ENCODE measurements at places on chromosomes 3 and 15. TPM values are rescaled to one million over a fixed set of nuclear protein-coding genes. Genes with fewer than 3 reads are reported as not detected.

DNA sequence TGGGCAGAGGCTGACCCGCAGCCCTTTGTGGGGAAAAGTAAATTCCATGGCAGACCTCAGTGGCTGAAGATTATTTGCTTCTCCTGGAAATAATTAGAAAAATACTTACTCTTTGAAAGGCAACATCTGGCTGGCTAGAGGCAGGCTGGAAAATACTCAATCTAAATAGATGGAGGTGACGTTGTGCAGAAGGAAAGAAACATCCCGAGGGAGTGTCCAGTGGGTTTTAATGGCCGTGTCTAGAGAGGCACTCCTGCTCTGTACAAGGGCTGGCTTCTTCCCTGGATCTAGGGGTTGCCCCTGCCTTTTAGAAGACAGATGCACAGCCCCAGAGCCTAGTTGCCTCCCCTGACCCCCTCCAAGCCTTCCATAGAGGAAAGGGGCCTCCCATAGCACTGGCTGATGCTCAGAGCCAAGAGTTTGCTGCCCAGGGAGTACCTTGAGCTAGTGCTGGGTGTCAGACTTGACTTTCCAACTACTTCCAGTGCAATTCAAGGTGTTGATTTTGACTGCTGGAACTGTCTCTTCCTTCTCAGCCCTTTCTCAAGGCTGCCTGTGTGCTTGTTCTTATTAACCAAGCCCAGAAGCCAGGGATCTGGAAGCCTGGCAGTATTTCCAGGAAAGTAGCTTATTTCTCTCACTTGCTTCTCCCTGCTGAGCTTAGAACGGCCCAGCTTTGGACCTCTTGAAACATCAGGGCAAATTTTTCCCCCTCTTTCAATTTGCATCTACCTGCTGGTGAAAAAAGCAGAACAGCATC lies 27.4 kb downstream of the CGNL1 start:
- peak; percentile 22 for DNase-seq

Gene FAM131A
- total RNA-seq, result 21.4 TPM

DNA sequence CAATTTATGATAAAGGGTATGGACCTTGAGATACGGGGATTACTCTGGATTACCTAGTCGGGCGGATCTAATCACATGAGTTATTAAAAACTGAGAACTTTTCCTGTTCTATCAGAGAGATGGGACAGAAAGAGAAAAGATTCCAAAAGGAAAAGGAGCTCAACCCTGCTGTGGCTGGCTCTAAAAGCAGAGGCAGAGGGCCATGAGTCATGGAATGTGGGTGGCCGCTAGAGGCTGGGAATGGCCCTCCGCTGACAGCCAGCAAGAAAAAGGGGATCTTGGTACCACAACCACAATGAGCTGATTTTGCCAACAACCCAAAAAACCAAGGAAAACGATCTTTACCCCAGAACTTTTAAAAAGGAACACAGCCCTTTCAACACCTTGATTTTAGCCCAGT lies 210.0 kb downstream of the MAGI1 start:
- DNase-seq, result no peak

- no peak for DNase-seq
Observed at GRCh38 chr3:27877061-27878013, 155.2 kb upstream of the EOMES start.

- no peak for DNase-seq
Observed at GRCh38 chr3:37179144-37179967, 5.0 kb upstream of the LRRFIP2 start.

DNA sequence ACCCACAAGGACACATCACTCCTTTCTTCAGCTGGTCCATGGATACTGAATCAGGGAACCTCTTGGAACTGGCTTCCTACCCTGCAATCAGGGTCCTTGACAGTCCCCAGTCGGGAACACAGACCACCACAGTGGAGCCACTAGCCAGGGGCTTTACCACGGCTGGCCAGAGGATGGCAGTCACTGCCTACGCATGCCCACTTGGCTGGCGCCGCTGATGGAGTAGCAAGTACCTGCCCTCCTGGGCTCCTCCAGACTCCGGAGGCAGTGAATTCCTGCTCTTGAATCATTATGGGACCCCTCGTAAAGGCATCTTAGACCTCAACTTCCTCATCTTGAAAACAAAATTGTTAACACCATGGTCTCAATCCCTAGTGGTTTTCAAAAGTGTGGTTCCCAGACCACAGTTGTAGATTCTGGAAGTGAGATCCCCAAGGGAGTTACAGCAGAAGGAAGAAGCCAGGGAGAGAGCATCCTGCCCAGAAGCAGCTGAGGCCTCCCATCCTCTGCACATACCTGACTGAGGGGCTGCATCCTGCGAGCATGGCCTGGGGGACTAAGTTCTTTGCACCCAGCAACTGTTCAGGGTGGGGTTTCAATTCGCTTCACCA lies 9.1 kb upstream of the SKIC8 start:
- peak; percentile 80 for DNase-seq

Gene SKOR1
- total RNA-seq, result 0.46 TPM

- DNase-seq, result peak; percentile 81
Observed at GRCh38 chr15:92884436-92885223, 15.5 kb upstream of the CHD2 start.

Gene ZNF660
- 3.7 TPM for total RNA-seq

- DNase-seq, result no peak
Observed at GRCh38 chr15:50485389-50485788, 61.1 kb downstream of the USP50 start.

Gene ZNF621
- 22.6 TPM for total RNA-seq

- DNase-seq, result peak; percentile 13
Observed at GRCh38 chr3:104939196-104939595, 427.5 kb upstream of the ALCAM start.

- no peak for DNase-seq
Observed at GRCh38 chr15:57677204-57677603, 29.3 kb upstream of the POLR2M start.

DNA sequence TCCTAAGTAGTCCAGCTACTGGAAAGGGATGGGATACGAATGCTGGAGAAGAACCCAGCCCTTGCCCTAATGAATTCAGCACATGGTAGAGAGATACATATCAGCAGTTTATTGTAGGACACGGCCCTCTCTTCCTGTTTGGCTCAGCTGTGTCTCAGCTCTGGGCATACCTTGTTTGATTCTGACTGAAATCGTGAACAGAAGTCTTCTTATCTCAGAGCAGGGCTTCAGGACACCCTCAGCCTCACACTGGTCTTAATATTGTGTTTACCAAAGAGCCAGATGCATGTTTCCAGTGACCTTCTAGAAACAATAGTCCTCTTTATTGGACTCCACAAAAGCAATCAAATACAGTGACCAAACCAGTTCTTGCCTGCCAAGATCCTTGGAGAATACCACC lies 54.7 kb downstream of the FAM174B start:
- no peak for DNase-seq

Gene PARL
- 64.0 TPM for total RNA-seq

GRCh38 chr3:73520931-73521461 lies 103.7 kb downstream of the PDZRN3 start:
- peak; percentile 62 for DNase-seq

DNA sequence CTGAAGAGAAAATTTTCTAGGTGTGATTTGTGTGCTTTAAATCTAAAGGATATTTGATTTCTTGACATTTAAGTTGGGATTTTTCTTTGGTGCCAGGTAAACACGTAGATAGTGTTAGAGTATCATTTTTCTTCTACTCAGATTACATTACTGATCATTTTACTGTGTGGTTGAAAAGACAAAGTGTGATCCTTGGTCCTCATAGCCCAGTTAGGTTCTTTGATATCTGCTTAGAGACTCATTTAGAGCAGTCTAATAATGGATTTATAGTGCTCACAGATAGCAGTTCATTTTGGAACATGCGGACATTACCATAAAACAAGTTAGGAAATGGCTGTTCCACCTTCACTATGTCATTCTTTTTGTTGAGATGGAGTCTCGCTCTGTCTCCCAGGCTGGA lies 12.4 kb downstream of the ARL8B start:
- no peak for DNase-seq

Gene USP19
- total RNA-seq, result 49.9 TPM

Gene CFAP100
- total RNA-seq, result 10.4 TPM

DNA sequence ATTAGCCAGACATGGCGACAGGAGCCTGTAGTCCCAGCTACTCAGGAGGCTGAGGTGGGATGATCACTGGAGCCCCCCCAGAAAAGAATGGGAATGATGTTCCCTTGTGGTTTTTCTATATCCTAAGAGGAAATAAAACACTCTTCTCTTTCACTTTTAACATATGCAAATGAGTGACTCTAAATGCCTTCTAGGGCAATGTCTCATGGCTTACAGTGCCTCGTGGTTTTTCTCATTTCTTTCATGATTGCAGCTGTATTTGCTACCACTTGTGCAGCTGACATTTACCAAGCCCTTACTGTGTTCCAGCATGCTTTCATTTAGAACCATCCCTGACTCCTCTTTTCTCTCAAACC lies 26.4 kb downstream of the STOML1 start:
- DNase-seq, result no peak

GRCh38 chr3:130529486-130530215 lies 12.7 kb downstream of the COL6A6 start:
- no peak for DNase-seq

DNA sequence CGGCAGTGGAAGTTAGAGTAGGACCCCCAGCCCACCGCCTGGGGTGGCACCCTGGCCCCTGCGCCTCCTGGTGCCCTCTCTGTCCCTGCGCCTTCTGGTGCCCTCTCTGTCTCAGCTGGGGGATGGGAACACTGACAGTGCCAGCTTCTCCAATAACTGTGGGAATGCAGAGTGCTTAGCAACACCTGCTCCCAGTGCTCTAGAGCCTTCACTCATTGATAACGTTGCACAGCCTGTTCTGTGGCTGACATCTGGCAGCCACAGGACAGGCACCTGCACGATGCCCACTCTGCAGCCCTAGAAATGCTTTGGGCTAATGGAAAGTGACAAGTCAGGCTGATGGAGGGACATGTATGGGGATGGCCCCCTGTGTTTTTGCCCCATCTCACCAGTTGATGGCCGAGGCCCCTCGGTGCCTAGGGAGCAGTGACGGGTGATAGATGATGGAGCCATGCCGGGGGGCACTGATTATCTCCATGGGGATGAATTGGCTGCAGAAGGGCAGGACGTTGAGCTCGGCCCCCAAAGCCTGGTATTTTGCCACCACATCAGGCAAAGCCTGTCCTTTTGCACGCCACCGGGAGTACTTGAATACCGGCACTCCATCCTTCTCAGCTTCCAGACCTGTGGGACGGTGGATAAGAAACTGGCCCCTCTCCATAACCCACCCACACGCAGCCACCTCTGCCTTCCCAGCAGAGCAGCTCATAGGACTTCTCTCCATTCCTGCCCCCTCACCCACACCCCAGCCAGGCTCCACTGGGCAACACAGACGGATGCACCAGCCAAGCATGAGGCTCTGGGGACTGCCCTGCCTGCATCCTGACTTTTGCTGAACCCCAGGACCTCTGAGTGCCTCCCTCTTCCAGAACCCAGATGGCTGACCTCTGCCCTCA lies 22.1 kb downstream of the ALDH1L1 start:
- DNase-seq, result no peak

DNA sequence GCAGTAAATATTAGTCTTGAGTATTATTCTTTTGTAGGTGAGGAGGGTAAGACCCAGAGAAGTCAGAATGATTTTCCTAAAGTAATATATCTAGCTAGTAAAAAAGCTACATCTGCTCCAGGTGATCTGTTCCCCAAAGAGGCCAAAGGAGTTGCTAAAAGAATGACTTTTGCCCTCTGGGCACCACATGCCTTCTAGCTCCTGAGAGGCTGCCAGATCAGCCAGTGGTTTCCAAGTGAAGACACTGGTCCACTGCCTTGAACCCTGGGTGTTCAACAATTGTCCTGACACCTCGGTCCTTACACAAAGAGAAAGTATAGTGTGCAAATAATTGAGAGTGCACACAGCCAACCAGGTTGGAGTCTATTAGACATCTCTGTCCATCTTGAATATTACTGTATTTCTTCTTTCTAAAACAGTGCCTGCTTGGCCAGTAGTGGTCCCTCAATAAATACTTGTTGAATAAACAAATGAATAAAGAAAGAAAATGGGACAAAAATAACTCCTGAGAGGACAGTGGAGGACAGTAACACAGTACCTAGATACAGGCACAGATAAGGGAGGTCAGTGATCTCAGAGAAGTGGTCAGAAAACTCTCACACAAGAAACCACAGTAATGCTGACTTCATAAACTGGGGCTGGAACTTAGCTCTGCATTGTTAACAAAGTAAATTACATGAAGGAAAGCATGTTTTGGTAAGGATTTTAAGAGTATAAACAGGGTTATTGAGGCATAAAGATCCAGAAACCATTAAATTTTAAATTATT lies 56.6 kb upstream of the CSTA start:
- no peak for DNase-seq

GRCh38 chr15:60858511-60859070 lies 370.5 kb downstream of the RORA start:
- DNase-seq, result no peak

Gene CCDC39
- total RNA-seq, result 5.1 TPM

- DNase-seq, result no peak
Observed at GRCh38 chr3:110774496-110775265, 296.9 kb upstream of the NECTIN3 start.

GRCh38 chr15:63677778-63678177 lies 80.6 kb downstream of the FBXL22 start:
- DNase-seq, result no peak

Data from lung (tissue), 17 donors.